ENCODE measurements at places on chromosomes 6 and 20.
A peak's percentile ranks its signal among the peaks of the same experiment; 100 is the strongest.

DNA sequence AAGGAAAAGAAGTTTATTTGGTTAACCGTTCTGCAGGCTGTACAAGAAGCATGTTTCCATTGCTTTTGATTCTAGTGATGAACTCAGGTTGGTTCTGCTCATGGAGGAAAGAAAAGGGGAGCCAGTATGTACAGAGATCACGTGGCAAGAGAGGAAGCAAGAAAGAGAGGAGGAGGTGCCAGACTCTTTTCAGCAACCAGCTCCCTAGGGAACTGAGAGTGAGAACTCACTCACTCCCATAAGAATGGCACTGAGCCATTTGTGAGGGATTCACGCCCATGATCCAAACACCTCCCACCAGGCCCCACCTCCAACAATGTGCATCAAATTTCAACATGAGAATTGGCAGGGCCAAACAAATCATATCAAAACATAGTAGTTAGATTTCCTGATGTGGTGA is 649.1 kb downstream of the EPM2A start:
- no peak for DNase-seq

DNA sequence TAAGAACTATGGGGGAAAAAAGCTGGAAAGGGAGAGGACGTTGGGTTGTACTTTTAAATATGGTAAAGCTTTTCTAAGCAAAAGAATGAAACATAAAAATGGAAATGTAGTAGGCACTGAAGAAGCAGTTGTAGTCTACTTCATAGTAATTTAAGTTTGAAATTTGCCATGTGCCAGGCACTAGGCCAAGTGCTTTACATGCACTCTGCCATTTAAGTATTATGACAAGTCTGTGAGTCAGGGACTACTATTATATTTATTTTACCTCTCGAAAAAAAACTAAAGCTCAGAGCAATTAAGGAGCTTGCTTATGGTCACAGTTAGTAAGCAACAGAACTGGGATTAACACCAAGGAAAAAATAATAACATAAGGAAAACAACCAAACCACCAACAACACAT is 257.8 kb downstream of the GMDS start:
- peak; percentile 37 for DNase-seq

GRCh38 chr6:133769463-133769862 is 119.5 kb upstream of the TCF21 start:
- DNase-seq: no peak

DNA sequence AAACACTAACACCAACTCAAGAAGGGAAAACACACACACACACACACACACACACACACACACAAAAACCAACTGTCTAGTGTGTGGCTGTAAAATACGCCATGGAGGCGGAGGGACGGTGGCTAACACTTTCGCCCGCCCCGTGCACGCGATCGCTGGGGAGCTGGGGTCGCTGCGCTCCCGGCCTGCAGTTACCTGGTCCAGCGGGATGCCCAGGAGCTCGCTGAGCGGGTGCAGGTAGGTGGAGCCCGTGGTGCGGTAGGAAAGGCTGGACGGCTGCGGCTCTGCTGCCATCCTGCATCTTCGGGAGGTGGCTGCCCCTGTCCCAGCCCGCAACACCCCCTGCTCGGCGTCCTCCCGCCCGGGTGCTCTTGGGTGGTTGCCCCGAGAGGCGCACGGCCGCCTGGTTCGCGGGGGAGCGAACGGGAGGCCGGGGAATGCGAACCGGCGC is 303 bp downstream of the MBOAT1 start:
- DNase-seq: peak; percentile 48

DNA sequence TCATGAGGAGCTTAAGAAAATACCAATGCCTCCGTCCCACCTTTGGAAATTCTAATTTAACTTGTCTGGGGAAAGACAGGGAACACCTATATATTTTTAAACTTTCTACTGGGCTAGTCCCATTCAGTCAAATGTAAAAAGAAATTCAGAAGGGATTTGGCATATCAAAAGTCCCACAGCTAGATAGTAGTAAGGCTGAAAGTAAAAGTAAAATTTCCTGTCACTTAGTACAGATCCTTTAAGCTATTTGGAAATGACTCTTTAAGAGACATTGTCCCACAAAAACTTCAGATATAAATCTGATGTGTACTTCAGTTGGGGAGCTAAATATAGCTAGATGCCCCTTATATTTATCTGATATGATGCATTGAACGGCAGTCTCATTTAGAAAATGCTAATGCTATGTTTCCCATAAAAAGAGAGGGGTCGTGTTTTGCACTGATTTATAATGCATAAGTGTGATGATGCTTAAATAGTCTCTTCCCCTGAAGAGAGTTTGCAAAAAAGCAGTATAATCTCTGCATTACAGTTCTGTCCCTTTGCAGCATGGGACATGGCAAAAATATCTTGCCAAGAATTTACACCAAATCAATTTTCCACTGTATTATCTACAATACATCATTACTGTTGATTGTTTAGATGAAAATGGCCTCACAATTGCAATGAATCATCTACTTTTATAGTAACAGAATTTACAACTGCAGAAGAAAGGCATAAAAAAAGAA is 860.8 kb upstream of the MAP3K7 start:
- no peak for DNase-seq

GRCh38 chr6:37777272-37777834 is 42.2 kb upstream of the ZFAND3 start:
- no peak for DNase-seq

- DNase-seq: no peak
Measured at GRCh38 chr6:16998461-16998860, 103.4 kb upstream of the STMND1 start.

GRCh38 chr6:106253172-106253571 is 72.4 kb downstream of the ATG5 start:
- DNase-seq: peak; percentile 44

GRCh38 chr6:139587469-139587868 is 213.0 kb upstream of the CITED2 start:
- peak; percentile 41 for DNase-seq

GRCh38 chr6:110476046-110476849 is at the start of gene SLC22A16:
Gene SLC22A16, minus strand, starts transcription at chr6:110476613. Its CDS starts 39 bp downstream, at chr6:110476574.
- no peak for DNase-seq

DNA sequence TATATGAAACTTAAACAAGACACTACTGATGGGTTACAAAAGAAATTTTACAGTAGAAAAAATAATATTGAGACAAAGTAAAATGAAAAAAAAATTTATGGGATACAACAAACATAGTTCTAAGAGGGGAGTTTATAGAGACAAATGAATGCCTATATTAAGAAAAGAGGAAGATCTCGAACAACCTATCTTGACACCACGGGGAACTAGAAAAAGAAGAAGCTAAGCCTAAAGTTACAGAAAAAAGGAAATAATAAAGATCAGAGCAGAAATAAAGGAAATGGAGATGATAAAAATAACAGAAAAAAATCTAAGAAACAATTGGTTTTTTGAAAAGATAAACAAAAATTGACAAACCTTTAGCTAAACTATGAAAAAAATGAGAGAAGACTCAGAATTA is 9.1 kb upstream of the ECHDC1 start:
- DNase-seq: no peak

- no peak for DNase-seq
Measured at GRCh38 chr20:8766868-8767390, 302.0 kb upstream of the PLCB4 start.
